ENCODE measurements at places on chromosomes 2 and 18.
A peak's percentile ranks its signal among the peaks of the same experiment; 100 is the strongest.

GRCh38 chr2:173866874-173867618 is 98.1 kb downstream of the SP3 start:
- DNase-seq: no peak
- no peaks in the 10 kb centered on the region for H3K36me3 ChIP-seq
- no peak overlapping the region for H3K4me3 ChIP-seq
- H3K27ac ChIP-seq: no peak overlapping the region
- no peaks in the 10 kb centered on the region for H3K27me3 ChIP-seq

GRCh38 chr18:79496237-79496977 is 100.7 kb downstream of the NFATC1 start:
- H3K27ac ChIP-seq: no peak overlapping the region
- DNase-seq: peak; percentile 55
- H3K4me1 ChIP-seq: no peaks in the 10 kb centered on the region
- no peak overlapping the region for H3K4me3 ChIP-seq
- no peaks in the 10 kb centered on the region for H3K36me3 ChIP-seq
- H3K27me3 ChIP-seq: no peaks in the 10 kb centered on the region

DNA sequence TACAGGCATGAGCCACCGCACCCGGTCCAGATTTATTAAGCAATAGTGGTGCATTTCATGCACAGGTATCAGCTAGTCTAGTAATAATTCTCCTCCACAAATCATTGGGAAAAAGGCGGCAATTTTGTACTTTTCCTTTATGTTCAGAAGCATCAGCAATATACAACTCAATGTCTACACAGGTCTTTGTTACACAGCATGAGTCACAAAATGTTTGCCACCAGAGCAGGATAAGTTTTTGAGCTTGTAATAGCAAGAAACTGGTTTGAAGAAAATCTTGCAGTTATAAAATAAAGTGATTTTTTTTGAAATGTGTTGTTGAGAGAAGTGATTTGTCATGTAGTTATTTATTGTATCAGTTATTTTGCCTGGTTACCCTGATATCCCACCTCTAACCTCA is 4.8 kb upstream of the ITPRIPL1 start:
- H3K4me1 ChIP-seq: no peaks in the 10 kb centered on the region
- peaks cover 40% of the 10 kb centered on the region for H3K27me3 ChIP-seq
- H3K27ac ChIP-seq: no peak overlapping the region
- H3K36me3 ChIP-seq: no peaks in the 10 kb centered on the region
- no peak for DNase-seq
- no peak overlapping the region for H3K4me3 ChIP-seq

DNA sequence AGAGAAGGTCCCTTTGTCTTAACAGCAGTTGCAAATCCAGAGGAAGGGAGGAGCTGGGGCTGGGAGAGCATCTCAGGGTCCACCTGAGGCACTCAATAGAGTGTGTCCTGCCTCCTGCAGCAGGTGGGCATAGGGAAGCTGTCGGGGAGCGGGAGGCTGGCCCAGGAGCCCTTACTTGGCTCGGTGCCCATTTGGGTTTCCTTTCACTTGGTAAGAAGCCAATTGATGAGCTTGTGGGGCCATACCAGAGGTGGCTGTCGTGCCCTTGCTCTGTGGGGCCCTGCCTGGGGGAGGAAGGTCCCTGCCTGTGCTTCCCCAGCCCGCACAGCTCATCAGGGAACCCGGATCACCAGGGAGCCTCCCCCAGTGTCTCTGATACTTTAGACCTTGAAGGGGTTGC is 229.7 kb downstream of the DYSF start:
- H3K27ac ChIP-seq: no peak overlapping the region
- no peaks in the 10 kb centered on the region for H3K4me1 ChIP-seq
- H3K4me3 ChIP-seq: no peak overlapping the region
- H3K36me3 ChIP-seq: no peaks in the 10 kb centered on the region

DNA sequence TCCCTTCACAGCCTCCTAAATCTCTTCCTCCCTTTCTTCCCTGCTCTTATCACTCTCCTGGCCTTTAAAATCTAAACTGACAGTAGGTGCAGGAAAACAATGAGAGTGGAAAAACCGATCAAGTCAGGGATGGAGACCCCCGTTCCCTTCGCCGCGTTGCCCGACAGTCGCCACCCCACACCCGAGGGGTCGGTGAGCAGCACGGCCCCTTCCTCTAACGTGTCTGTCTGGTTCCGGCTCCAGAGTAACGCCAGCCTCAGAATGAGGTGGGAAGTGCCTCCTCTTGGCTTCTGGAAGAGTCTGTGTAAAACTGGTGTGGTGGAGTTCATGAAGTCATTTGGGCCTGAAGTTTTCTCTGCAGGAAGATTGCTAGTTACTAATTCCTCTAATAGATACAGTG is 138.6 kb downstream of the NFATC1 start:
- no peaks in the 10 kb centered on the region for H3K4me1 ChIP-seq
- peaks cover 6% of the 10 kb centered on the region for H3K27me3 ChIP-seq
- H3K36me3 ChIP-seq: no peaks in the 10 kb centered on the region
- peak; percentile 48 for DNase-seq
- no peak overlapping the region for H3K27ac ChIP-seq

Measured in upper lobe of right lung (tissue), 1 donor.